ENCODE measurements at places on chromosomes 6 and 20.

DNA sequence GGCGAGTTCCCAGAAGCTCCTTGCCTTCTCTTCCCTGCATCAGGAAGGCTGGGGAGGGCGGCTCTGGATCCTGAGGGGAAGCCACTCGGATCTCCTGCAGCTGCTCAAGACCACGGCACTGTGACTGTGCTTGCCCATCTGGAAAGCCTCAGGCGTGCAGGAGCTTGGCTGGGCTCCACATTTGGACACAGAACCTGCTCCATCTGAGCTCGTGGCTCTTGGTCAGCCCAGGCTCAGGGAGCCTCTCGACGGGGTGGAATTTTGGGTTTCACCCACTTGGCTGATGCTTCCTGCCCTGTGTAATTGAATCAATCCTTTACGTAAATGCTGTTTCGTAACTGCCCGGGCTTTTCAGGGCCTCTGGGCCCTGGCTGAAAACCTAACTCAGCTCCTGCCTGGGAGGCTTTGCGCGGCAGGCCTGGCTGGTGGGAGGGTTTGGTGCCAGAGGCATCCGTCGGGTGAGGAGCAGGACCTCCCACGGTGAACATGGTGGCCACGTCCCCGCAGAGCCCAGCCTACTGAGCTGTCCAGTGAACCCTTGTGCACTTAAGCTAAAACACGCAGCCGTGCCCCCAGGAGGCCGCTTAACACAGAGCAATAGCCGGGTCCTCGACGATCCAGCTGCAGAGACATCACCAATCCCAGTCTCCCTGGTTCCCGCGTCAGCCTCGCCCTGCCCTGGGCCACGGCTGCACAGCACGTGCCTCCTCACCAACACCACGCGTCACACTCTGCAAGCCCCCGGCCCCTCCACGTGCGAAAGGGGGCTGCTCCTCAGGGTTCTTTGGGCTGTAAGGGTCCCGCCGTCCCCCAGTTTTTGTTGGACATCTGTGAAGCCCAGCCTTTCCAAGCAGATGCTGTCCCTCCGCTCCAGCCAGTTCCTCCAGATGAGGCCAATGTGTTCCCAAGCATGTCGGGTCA, 241.0 kb downstream of the DLL1 start:
- no peak for DNase-seq

DNA sequence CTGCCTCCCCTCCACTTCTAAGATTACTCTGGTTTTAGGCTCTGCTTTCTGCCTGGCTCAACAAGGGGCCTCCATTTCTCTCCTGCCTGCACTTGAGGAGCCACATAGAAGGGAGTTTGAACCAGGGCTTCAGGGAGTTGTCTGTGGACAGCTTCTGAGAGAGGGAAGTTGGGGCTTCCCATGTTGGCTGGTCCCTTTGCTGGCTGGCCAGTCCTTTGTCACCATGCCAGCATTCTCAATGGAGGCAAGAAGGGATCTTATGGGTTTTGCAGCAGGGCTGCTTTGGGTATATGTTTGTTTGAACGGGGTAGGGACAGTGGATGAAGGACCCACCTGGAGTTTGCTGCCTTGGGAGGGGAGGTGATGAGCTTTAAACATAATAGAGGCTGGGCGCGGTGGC, 124.9 kb downstream of the CARMIL1 start:
- DNase-seq: no peak

DNA sequence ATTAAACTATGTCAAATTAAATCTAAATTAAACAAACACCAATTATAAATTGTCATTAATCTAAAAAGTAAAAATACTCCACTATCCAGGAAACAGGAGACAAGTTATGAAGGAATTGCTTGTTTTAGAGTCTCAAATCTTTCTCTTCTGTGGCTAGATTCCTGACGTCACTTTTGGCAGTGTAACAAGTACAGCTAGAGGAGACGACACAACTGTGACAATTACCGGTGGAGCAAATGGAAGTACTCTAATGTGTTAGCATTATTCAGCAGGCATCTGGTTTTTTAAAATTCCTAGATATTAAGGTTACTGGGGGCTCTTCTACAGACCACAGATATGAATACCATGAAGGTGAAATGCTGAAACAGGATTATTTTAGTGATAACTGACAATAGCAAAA, 1042.7 kb downstream of the EPHA7 start:
- DNase-seq: no peak

- DNase-seq: no peak
These were observed 5.4 kb downstream of the BMP6 start for GRCh38 chr6:7731294-7731693.

- no peak for DNase-seq
These were observed 111.3 kb downstream of the LY86 start for GRCh38 chr6:6699741-6700367.

DNA sequence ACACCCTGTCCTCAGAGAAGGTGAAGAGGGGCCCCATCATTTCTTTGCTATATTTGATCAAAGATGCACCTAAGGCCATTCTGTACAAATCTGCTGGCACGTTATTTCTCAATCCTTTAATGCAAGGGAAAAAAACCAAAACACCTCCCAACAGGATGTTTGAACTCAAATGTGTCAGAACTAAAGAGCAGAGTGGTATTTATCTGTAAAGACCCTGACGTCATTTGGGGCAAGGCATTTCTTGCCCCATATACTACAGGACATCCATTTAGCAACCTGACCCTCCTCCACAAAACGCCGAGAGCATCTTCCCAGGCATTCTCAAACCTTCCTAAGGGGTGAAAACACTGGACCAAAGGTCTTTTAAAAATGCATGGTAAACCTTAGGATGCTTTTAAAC, 50.8 kb downstream of the ZMYND8 start:
- no peak for DNase-seq

DNA sequence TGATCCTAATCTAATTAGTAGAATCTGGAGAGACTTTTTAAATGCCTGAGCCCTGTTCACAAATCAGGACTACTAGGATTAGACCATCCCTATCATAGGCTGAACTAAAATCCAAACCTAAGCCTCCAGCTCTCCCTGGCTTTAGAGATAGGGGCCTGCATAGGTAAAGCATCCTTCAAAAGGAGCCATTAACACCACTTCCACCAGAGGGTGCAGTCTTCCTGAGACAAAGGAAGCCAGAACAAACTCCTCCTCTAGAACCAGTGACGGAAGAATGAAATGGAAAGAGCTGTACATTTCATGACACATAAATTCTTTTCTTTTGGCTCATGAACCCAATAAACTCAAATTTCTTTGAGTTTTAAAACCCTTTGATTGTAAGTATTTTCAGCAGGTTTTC, 291.2 kb upstream of the ADGRB3 start:
- peak; percentile 55 for DNase-seq

DNA sequence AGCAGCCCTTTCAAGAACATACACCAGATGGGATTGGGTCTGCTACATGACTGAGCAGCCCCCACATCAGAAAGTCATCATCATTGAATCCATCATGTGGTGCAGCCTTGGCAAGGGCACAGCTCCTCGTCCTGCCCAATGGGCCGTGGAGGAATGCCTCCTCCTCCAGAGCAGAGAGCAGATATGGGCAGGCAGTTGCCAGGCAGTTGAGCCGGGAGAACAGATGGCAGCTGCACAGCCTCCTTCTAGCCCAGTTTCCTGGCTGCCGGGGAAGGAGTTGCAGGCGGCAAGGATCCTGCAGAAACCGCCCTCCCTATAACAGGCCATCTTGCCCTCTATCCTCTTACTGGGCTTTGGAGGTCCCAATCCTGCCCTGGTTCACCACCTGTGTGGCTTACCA, 11.9 kb upstream of the ZFAND3 start:
- DNase-seq: peak; percentile 96

GRCh38 chr20:33103556-33103955, 24.1 kb downstream of the BPIFB4 start:
- no peak for DNase-seq

- DNase-seq: no peak
These were observed 109.1 kb upstream of the PRSS16 start for GRCh38 chr6:27138406-27138805.

- no peak for DNase-seq
These were observed 13.0 kb downstream of the EFCAB8 start for GRCh38 chr20:32871627-32872160.

- DNase-seq: no peak
These were observed 44.2 kb upstream of the ARMC2 start for GRCh38 chr6:108803982-108804490.

- no peak for DNase-seq
These were observed 7.5 kb upstream of the BFSP1 start for GRCh38 chr20:17538517-17539170.

GRCh38 chr6:34806738-34807453, 15.0 kb downstream of the BLTP3A start:
- DNase-seq: no peak

DNA sequence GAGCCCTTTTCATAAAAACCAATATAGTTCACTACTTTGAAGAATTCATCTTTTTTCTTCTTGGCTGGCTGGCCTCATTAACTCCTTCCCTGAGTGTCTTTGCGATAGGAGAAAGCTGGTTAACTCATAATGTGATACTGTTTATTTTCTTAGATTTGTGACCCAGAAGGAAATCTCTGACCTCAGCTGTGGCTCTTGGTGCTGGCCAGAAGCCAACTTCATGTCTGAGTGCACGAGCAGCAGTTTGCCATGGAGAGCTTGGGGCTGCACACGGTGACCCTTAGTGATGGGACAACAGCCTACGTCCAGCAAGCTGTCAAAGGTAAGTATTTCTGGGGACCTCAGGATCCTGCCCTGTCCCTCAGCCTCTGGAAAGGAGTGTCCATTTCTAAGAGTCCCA, 16.7 kb upstream of the DEF6 start:
- DNase-seq: no peak

DNA sequence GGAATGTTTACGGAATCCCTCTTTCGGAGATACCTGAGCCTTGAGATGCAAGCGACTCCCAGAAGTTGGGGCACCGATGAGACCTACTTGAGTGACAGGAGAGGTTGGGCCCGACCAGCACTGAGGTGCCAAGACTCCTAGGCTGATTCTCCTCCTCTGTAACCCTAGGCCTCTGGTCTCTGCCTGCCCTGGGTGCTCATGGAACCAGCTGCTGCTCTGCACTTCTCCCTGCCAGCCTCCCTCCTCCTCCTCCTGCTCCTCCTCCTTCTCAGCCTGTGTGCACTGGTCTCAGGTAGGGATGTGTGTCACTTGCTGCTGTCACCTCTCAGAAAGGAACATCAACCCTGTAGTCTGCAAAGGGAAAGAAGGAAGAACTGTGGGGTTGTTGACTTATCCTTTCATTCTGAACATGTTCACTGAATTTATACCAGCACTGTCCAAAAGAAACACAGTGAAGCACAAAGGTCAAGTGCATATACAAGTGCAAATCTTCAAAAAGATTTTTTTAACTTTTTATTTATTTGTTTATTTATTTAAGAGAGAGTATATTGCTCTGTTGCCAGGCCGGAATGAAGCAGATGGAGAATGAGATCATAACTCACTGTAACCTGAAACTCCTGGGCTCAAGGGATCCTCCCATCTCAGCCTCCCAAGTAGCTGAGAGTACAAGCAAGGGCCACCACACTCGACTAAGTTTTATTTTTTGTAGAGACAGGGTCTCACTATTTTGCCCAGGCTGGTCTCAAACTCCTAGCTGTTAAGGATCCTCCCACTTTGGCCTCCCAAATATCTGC, 913 bp downstream of the BTN2A2 start:
- peak; percentile 6 for DNase-seq

DNA sequence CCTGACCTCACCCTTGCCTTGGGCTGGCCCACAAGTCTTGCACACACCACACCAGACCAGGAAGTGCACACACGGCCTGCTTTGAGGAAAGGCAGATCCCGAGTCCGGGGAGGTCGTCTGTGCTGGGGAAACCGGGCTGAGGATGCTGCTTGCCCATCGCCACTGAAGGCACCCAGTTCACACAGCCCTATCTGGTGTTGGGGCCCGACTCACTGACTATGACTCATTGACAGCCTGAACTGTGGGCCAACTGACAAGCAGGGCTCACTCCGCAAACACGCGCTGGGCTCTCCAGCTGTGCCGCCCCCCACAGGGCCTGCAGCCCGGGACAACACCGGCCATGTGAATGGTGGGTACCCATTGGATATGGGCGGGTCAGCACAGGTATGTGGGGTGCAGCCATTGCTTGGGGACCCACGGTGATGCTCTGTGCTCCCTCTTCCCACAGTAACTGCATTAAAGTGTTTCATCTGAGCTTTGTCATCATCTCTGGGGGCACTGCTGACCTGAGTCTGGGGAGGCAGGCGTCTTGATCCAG, 1.6 kb downstream of the SAMD10 start:
- no peak for DNase-seq

DNA sequence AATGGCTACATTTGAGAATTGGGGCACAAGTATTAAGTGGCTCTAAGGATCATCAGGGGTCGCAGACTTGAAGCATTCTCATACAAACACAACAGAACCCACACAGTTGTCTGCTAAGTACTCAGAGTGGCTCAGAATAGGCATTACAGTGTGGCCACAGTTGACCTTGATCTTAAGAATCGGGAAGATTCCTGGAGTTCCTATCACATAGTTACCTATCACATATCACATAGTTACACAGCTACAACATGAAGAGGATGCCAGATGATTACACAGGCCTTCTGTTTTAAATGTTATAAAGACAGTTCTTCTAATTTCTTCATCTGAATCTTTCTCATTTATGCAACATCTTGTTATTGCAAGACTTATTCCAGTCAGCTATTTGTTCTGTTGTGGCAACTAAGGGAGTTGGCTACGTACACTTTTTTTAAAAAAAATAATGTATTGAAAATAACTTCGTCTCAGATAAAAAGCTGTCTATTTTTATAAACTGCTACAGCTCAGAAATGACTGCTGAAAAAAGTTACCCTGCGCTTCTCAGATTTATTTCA, 129.0 kb downstream of the REV3L start:
- DNase-seq: no peak

Data from NCI-H524 treated with DMSO at 0.1 percent for 48 hours (cell line).